ENCODE measurements at places on chromosomes 13 and 19.

- no peak for DNase-seq
Observed at GRCh38 chr19:16033136-16033530, 43.2 kb upstream of the TPM4 start.

DNA sequence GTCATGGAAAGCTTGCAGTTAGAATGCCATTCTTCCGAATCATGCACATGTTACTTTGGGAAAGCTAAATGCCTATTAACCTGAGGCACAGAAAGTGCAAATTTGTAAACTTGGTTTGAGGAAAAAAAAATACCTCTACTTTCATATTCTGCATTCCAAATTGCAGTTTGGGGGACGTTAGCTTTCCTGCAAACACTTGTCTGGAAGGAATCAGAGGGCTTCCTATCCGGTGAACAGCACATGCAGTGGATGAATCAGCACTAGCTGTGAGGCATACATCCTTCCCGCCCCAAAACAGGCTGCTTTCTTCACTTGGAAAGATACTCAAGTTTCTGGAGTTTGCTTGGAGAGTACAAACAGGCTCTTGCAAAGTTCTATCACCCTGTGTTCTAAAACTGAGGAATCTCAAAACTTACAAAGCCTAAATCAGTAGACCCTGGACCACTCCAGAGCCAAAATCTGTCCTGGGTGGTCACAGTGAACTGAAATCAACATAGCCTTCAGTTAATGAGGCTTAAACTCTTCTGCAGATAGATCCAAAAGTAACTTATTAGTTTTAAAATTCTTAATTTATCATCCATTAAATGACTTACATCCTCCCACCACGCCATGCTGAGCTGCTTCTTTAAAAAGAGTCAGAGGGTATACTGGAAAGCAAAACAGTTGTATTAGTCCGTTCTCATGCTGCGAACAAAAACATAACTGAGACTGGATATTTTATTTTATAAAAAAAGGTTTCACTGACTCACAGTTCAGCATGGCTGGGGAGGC is 802.3 kb upstream of the ARGLU1 start:
- no peak for DNase-seq

DNA sequence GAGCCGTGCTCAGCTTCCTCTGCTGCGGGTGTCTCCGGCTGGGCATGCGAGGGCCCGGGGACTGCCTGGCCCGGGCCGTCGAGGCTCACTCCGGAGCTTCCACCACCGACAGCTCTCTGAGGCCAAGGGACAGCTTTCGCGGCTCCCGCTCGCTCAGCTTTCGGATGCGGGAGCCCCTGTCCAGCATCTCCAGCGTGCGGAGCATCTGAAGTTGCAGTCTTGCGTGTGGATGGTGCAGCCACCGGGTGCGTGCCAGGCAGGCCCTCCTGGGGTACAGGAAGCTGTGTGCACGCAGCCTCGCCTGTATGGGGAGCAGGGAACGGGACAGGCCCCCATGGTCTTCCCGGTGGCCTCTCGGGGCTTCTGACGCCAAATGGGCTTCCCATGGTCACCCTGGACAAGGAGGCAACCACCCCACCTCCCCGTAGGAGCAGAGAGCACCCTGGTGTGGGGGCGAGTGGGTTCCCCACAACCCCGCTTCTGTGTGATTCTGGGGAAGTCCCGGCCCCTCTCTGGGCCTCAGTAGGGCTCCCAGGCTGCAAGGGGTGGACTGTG is 1.2 kb downstream of the S1PR4 start:
- DNase-seq: no peak

GRCh38 chr13:29959086-29959485 is 108.7 kb upstream of the UBL3 start:
- DNase-seq: no peak
